Panc1 (cell line): ENCODE measurements at places on chromosomes 1 and 21. TPM values are rescaled to one million over a fixed set of nuclear protein-coding genes. Genes with fewer than 3 reads are reported as not detected.

DNA sequence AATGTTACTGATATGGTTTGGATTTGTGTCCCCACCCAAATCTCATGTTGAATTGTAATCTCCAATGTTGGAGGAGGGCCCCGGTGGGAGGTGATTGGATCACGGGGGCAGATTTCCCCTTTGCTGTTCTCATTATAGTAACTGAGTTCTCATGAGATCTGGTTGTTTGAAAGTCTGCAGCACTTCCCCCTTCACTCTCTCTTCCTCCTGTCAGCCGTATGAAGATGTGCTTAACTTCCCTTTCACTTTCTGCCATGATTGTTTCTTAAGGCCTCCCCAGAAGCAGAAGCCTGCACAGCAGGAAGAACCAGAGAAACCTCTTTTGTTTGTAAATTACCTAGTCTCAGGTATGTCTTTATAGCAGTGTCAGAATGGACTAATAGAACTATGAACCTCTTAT, 28.4 kb downstream of the TRIM33 start:
- H3K4me1 ChIP-seq = no peaks in the 10 kb centered on the region
- H3K4me3 ChIP-seq = no peak overlapping the region
- no peaks in the 10 kb centered on the region for H3K27me3 ChIP-seq
- no peak overlapping the region for H3K27ac ChIP-seq

- DNase-seq = no peak
- H3K27me3 ChIP-seq = no peaks in the 10 kb centered on the region
- peak overlapping the region; percentile 30 for H3K4me3 ChIP-seq
- no peaks in the 10 kb centered on the region for H3K4me1 ChIP-seq
These were observed 40.9 kb downstream of the PLXNA2 start for GRCh38 chr1:208203127-208203847.

DNA sequence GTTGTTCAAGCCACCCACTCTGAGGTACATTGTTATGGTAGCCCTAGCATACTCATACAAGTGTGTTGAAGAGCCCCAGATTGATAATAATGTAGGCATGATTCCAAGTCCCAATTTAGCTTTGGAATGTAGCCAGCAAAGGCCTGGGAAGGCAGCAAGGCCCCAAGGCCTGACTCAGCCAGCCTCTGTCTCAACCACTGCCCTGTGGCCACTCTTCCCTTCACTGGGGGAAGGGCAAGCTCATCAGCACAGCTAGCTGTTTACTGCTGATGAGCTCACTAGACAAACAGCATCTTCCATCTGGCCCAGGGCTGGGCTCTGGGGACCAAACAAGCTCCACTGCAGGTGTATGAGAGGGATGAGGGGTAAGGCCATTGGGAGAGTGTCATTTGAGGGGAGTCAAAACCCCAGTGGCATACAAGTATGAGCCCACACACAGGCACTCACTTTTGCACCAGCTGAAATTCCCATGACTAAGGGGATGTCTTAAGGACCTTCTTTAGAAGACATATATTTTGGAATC, 2.2 kb upstream of the IRF6 start:
- DNase-seq = no peak
- no peak overlapping the region for H3K4me3 ChIP-seq
- no peaks in the 10 kb centered on the region; the same call in 1 of the 2 replicates for H3K4me1 ChIP-seq
- H3K36me3 ChIP-seq = no peaks in the 10 kb centered on the region

DNA sequence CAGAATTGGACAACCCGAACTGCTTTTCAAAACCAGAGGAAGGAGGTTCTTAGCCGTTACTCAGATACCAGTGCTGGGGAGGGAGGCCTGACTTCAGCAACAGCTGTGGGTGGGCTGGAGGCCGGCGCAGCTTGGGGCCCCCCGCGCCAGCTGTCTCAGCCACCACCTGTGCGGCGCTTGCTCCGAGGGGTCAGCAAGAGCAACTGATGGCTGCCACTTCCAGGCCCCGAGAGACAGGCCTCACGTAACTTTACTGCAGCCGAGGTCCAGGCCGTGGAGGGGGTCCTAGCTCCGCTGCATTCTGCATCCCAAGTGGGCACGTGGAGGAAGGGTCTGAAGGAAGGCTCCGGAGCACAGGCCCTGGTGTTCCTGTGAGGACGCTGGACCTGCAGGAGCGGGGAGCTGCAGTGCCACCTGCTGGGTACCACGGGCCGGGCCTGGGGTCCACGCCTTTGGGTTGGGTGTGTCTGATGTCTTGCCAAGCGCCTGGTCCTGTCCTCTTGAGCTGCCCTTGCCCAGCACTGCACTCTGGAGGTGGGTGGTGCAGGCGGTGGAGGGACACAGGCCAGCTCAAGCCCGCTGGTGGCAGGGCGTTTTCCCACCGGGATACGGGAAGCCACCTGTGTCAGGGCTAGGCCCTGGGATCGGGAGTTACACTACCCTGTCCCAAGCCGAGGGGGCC, 9.8 kb downstream of the THAP3 start:
- no peak overlapping the region for H3K27ac ChIP-seq
- no peak for DNase-seq
- H3K36me3 ChIP-seq = peaks cover 8% of the 10 kb centered on the region
- H3K4me1 ChIP-seq = no peaks in the 10 kb centered on the region
- no peak overlapping the region for H3K4me3 ChIP-seq

DNA sequence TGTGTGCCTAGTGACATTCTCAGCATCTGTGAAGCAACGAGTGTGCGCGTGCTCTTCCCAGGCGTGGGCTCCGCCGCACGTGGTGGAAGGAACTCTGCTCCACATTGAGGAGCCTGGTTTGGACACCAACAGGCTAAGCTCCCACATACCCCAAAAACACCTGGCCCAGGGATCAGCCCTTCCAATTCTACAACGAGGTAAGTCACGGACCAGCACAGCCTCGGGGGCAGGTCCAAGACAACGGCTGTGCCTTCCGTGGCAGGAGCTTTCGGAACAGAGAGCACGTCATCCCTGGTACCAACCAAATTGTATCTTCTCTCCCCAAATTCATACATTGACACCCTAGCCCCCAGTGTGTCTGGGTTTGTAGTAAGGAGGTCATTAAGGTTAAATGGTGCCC, 27.2 kb upstream of the PDE9A start:
- no peak for DNase-seq
- H3K4me1 ChIP-seq = no peaks in the 10 kb centered on the region
- no peaks in the 10 kb centered on the region for H3K36me3 ChIP-seq
- no peaks in the 10 kb centered on the region for H3K27me3 ChIP-seq

DNA sequence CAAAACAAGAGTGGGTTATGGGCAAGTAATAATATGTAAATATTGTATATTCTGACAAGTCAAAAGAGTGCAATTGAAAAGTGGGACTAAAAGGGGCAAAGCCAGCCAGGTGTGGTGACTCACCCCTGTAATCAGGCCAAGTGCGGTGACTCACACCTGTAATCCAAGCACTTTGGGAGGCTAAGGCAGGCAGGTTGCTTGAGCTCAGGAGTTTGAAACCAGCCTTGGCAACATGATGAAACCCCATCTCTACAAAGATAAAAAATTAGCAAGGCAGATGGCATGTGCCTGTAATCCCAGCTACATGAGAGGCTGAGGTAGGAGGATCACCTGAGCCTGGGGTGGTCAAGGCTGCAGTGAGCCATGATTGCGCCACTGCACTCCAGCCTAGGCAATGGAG, 304.0 kb downstream of the HHIPL2 start:
- no peaks in the 10 kb centered on the region for H3K4me1 ChIP-seq
- H3K27ac ChIP-seq = no peak overlapping the region
- no peak overlapping the region for H3K4me3 ChIP-seq
- no peak for DNase-seq
- H3K36me3 ChIP-seq = no peaks in the 10 kb centered on the region

BEND5 gene
- not detected for total RNA-seq

CCDC27 gene
- not detected for total RNA-seq
